ENCODE measurements at places on chromosomes 12 and 14.

GRCh38 chr12:68510397-68510796 is 100.3 kb upstream of the RAP1B start:
- DNase-seq = no peak

DNA sequence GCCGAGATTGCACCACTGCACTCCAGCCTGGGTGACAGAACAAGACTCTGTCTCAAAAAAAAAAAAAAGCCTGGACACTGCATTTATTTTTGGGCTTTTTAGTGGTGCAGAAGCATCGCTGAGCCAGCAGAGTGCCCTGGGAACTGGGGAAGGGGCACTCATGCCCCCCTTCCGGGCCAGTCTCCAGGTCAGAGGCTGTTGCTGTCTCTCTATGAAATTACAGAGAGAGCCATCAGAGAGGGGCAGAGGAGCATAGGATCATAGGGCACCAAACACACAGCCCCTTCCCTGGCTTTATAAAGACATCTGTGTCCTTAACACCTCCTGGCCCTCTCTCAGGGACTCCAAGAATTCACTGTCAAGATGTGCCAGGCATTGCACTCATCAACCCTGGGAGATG is 195.8 kb downstream of the CALM1 start:
- no peak for DNase-seq

DNA sequence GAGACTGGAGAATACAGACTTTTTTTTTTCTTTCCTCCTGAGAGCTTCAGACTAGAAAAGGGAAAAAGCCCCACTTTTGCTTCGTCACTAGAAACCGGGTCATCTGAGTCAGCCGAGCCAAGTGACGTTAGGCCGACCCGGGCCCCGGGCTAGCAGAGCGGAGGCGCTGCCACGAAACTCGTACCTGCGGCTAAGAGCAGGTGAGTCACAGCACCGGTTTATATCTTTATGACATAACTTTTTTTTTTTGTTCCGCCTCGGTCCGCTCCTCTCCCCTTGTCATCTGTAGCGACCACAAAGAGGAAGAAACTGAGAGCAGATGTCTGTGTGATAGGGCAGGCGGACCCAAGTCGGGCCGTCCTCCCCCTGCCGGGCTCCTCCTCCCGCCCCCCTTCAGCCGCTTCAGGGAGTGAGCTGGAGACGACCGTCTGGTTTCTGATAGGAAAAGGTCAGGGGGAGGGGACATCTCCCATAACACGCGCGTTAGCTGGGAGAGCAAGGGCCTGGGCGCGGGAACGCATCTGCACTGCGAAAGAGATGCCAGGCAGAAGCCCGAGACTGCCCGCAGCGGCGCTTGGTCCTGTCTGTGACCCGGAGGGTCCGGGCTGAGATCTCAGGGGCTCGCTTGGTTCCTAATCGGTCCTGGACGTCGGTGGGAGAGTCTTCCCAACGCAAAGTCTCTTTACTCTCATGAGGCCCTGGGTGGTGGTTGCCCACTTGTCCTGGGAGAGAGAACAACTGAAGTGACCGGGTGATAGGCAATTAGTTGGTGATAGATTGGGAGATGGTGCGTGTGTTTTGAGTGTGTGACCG is 586 bp downstream of the TTC6 start:
- DNase-seq = no peak

- DNase-seq = no peak
These were observed 14.8 kb downstream of the P2RX2 start for GRCh38 chr12:132633398-132633797.

- DNase-seq = peak; percentile 4
These were observed 101.5 kb downstream of the RPAP3 start for GRCh38 chr12:47604221-47604873.

DNA sequence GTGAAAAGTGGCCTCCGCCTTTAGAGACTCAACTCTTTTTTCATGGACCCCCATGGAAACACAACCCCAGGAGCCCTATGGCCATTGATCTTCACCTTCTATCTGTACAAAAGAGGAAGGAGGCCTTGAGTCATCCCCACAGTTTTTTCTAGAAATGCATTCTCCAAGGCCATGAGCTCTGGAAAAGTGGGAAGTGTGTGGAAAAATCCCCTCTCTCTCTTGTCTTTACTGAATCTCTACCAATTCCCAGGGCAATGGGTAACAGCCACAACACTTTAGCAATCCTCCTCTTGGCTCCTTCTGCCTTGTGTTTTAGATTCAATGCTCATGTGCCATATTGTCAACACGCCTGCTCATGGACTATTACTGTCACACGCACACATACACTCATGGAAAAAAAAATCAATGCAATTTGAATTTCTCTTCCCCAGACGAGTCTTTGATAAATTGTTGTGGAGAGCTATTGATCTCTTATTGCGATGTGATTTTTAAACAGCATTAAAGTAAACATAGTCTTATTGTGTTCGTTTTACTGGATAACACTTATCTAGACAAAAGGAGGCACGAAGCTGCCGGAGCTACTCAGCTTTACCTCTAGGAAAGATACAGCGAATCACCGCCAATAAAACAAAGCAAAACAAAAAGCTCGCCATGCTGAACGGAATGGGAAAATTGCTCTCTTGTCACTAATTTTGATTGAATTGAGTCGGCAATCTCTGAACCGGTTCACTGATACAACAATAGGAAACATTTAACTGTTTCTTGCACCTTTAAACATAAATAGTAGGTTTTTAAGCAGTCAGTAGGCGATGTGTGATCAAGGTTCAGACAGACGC is 260.3 kb downstream of the VRK1 start:
- no peak for DNase-seq

- DNase-seq = no peak
These were observed 4.4 kb upstream of the MAX start for GRCh38 chr14:65106736-65107135.

DNA sequence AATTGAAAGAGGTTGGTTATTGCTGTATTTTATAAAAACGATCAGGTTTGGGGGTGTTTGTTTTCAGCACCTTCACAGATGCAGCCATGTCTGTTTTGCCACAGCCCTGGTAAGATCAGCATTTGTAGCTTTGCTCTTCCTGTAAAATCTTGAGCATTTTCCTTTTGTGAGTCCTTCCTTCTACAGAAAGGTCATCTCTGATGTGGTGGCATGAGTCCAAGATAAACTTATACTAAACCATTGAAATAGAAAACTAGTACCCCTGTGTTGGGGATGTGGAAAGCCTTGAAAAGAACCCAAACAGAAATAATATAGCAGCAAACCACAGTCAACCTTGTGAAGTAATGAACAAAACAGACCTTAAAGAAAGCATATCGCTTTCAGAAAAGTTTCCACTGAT is 85.5 kb downstream of the TGFB3 start:
- no peak for DNase-seq

DNA sequence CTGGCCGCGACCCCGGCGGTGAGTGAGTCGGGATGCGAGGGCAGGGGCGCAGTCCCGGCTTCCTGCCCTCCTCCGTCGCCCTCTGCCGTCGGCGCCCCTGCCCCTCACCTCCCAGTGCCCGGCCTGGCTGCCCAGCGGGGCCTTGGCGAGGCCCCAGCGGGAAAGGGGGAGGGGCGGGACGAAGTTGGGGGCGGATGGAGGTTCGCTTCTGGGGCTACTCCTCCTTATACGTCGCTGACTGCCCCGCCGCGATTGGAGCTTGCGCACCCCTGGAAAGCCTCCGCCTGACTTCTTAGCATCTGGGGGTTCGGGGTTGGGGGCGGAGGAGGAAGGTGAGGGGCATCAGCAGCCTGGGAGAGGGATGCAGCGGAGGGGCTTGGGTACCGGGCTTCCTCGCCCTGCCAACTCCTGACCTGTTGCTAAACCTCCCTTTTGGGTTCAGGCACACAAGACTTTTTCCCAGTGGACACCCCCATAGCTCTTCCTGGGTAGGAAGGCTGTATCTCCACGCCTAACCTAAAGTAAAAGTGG is 406 bp downstream of the TMEM263 start:
- DNase-seq = no peak

GRCh38 chr14:30034152-30034551 is 106.5 kb upstream of the PRKD1 start:
- peak; percentile 10 for DNase-seq

GRCh38 chr14:73723406-73723796 is 9.2 kb upstream of the PNMA1 start:
- DNase-seq = no peak

- DNase-seq = no peak
These were observed 271.0 kb downstream of the ERC1 start for GRCh38 chr12:1262011-1262410.

DNA sequence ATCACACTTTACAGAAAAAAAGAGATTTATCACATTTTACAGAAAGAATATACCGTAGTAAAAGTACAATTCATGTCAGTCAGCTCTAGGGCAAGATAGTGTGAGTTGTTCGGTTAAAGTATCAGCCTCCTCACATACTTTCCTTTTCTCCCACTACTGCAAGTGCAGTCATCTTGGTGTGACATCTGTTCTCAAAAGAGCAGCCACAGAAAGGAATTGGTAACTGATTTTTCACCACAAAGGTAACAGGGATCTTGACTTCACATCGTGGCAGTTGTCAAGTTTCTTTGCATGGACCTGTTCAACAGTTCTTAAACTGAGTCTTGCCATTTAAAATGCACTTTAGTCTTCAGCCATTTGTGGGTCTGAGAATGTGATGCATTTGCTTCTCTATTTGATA is 5.0 kb upstream of the E2F7 start:
- DNase-seq = no peak

GRCh38 chr12:14394317-14395073 is 29.0 kb downstream of the ATF7IP start:
- DNase-seq = no peak

- peak; percentile 28 for DNase-seq
These were observed 371.2 kb downstream of the BTG1 start for GRCh38 chr12:91774434-91774921.

GRCh38 chr12:48824112-48824511 is 5.8 kb downstream of the CACNB3 start:
- no peak for DNase-seq

DNA sequence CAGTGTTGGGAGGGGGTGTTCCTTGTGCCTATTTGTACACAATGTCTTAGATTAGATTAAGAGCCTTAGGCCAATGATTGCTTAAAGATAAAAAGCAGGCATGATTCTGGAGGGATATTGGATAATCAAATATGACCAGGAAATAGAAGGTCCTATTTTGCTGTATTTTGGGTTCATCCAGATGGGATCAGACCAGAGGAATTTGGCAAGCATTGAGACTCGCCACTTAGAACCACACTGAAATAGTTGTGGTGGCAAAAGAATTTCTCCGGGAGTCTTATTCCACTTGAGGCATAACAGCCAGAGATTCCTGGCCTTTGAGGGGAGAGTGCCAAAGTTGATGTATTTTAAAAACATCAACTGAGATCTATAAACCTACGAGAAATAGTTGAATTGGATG is 327.2 kb downstream of the RAD51B start:
- peak; percentile 91 for DNase-seq
